ENCODE measurements at places on chromosomes 7 and 10.

GRCh38 chr10:102200751-102201640, 25.1 kb upstream of the ELOVL3 start:
- no peak for DNase-seq

DNA sequence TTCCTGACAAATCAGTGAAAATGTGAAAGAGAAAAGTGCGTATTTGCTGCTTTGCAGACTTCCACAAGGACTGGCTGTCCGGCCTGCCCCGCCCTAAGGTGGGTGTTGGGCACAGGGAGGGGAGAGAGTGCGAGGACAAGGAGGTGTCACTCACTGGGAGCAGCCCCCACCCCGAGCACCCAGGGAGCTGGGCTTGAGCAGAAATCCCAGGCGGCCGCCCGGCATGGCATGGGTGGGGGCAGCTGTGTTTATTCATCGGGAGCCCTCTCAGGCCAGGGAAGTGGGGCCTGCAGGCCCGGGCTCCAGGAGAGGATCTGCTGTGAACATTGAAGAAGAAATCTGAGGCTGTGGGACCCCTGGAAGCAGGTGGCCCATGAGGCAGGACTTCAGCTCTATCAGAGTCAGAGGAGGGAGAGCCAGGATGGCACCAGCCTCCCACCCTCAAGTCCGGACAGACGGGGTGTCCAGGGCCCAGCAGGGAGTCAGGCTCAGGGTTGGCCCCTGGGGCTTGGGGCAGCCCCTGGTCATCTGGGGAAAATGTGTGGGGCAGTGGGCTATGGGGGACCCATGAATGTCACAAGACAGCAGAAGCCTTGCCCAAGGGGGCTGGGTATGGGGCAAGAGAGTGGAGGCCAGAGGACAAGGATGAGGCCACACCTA, 164.4 kb upstream of the PPP2R2D start:
- DNase-seq = no peak

DNA sequence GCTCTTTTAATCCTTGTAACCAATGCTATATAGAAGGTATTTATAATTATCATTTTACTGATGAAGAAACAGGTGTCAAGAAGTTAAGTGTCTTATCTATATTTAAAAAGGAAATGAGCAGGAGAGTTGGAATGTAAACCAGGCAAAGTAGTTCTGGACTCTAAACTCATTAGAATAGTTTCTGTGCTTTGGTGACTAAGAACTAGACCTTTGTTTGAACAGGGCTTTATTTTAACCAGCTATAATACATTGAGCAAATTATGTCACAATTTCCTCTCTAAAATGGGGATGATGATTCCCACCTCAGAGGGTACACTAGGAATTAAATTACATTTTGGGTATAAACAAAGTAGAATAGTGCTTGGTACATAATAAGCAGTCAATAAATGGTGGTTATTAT, 236.0 kb downstream of the MAGI2 start:
- no peak for DNase-seq

DNA sequence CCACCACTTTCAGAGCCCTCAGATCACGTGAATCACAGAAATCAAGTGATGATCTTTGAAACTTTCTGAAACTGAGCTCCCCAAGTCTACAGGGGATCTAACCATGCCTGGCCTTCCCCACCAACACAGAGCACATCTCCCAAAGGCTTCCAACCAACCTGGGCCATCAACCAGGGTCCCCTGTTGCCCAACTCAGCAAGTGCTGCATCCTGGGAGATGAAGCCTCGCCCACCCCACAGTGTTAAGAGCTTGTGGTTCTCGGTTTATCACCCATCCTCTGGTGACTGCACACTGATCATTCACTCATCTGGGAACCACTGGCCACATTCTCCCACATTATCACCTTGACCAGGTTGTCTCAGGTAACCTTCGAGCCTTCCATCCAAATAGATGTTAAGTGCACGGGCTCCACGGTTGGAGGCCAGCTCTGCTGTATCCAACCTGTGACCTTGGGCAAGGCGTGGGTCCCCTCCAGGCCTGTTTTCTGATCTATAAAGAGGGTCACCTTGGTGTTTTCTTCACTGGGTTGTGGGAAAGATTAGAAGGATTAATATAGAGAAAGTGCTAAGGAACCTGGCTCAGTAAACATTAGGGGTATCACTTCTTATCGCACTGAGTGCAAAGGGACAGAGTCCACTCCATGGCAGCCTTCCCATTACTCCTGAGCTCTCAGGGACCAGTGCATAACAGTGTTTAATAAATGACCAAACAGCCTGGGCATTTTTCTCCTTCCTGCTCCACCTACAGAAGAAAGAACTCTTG, 3.6 kb downstream of the ZNF488 start:
- no peak for DNase-seq

GRCh38 chr7:7816084-7816483, 97.7 kb upstream of the RPA3 start:
- no peak for DNase-seq

- no peak for DNase-seq
Measured at GRCh38 chr7:1588978-1589377, 19.1 kb upstream of the PSMG3 start.

DNA sequence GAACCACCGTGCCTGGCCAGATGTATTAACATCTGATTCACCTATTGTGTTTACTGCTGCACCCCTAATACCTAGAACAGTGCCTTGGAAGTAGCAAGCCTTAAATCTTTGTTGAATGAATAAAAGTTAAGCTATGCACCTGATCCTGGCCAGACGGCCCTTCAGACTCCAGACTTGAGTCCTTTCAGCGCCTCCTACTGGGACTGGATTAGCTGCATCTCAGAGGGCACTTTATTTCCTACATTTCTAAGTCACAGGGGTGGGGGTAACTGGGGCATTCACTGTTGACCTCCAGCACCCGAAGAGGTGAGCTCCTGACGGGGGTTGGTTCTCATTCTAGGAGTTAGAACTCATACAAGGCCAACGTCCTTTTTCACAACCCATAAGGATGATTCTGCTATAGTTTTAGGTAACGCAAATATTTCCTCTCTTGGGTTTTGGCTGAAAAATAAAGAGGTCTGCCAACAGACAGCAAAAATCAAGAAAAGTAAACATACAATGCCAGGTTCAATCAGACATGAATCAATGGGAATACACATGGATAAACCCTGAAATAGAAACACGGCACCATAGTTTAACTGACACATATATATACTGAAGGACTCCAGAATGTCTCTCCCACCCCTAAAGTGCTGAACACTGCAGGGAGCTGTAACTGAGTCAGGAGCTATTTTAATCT, 48.0 kb upstream of the DLG5 start:
- no peak for DNase-seq

GRCh38 chr7:29991937-29992336, 2.3 kb upstream of the SCRN1 start:
- DNase-seq = no peak

DNA sequence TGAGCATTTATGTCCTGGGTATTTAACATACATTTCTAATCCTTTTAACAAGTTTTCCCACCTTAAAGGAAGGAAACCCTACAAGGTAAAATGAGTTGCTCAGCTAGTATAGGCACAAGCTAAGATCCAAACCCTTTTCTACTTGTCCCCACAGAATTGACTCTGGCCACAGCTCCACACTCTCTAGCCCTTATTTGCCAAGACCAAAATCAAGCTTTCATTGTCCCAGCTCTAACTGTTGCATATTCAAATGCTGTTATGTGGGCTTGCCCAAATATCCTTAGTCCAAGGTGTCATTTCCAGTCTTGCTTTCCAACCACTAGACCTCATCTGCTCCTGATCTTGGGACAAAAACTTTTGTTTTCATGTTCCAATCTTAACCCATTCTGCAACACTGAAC, 31.3 kb upstream of the LSM8 start:
- DNase-seq = no peak

DNA sequence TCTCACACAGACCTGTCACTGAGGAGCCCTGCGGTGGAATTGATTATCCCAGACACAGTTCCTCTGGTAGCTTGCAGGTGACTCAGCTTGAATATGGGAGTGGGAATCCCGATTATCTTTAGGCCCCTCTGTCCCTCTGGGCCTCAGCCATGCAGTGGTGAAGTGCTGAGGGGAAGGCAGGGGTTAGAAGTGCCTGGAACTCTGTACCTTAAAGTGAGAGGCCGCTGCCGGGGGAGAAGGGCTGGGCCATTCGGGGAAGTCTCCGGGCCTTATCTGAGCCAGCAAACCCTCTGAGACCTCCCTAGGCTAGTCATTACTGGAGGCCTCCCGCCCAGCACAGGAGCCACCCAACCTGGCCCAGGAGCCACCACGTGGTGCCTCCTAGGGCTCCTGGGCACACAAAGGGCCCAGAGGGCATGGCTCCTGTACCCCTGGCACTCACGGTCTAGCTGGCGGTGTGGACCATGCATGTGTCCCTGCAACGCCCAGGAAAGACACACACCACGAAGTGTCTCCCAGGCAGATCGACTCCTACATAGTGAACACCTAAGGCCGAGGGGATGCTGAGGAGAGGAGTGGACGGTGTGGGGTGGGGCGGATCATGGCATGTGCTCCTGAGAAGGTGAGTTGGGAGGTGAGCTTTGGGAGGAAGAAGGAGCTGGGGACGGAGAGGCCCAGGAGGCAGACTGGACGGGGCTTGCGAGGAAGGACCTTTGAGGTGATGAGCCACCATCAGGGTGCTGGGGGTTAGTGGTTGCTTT, 56.2 kb downstream of the HK1 start:
- DNase-seq = no peak

- DNase-seq = no peak
Measured at GRCh38 chr10:113473851-113474250, 79.0 kb upstream of the HABP2 start.

DNA sequence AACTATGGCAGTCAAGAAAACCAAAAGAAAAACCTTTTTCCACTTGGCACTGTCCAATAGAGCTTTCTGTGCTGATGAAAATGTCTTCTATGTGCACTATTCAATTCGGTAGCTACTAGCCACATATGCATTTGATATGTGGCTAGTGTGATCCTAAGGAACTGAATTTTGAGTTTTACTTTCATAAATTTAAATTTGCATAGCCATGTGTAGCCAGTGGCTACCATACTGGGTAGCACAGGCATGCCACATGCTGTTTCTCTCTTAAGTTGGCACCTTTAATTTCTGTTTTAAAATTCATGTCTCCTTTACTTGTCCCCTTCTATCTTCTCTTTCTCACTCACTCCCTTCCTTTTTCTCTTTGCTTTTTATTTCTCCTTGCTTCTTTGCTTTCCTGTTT, 455.7 kb downstream of the AUTS2 start:
- no peak for DNase-seq

- no peak for DNase-seq
Measured at GRCh38 chr10:96591946-96592345, 5.1 kb upstream of the TM9SF3 start.

- DNase-seq = no peak
Measured at GRCh38 chr7:107597953-107598352, 17.9 kb downstream of the BCAP29 start.

DNA sequence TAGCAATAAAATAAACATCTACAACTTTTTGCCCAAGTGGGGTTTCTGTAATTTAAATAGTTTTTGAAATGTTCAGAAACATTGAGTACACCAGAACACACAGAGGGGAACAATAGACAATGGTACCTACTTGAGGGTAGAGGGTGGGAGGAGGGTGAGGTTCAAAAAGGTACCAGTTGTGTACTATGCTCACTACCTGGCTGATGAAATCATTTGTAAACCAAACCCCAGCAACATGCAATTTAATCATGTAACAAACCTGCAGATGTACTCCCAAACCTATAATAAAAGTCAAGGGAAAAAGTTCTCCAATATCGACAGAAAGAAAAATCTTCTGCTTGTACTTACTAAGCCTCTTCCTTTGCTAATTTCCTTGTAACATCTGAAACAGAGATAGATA, 4.2 kb upstream of the TES start:
- no peak for DNase-seq

DNA sequence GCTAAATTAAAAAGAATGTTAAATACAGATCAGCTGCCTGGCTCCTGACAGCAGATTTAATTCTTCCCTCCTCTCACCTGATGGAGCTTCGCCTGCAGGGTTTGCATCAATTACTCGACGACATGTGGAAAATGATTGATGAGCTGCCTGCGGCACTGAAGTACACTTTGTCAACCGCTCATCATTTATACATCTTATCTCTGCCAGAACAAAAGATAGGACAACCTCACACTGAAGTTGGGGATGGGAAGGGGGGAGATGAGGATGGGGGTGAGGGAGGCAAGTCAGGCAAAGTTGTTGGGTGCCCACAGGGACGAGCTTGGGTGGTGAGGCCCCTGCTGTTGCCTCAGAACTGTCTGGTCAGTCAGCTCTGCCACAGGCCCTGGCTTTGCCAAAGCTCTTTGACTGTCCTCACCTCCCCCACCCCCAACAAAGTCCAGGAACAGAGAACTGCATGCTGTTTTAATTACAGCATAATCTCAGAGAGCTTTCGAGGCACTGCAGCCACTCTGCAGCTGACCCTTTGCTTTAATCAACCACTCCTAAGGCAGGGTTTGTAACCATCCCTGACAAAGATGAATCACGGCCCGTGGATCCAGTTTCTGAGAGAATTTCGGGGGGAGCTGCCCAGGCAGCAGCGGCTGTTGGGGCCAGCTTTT, 702.3 kb downstream of the LRMDA start:
- no peak for DNase-seq

GRCh38 chr7:25118048-25118753, 6.9 kb downstream of the CYCS start:
- DNase-seq = no peak

DNA sequence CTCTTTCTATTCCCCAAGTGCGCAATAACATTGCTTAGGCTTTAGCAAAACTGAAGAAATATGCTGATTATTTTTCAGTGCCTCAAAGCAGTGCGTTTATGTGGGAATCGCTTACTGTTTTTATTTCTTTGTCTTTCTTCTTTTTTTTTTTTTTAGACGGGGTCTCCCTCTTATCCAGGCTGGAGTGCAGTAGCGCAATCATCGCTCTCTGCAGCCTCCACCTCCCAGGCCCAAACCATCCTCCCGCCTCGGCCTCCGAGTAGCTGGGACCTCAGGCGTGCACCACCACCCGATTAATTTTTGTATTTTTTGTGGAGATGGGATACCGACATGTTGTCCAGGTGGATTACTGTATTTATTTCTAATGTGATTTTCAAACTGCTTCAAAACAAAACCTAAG, 1.2 kb downstream of the DENND10 start:
- no peak for DNase-seq

DNA sequence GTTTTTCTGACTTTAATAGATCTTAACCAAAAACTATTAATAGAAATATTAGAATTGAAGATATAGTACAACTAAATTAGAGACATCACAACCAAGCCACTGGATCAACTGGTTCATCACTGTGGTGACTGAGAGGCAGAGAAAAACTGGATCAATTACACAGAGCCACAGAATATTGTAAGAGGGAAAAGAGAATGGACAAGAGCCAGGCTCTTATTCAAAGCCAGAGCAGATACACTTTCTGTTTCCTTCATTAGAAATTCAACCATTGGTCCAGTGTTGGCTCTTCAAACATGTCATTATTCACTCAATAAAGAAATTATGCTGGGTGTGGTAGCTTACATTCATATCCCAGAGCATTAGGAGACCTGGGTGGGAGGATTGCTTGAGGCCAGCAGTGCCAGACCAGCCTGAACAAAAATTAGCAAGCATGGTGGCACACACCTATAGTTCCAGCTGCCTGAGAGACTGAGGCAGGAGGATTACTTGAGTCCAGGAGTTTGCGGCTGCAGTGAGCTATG, 295.1 kb downstream of the NEBL start:
- DNase-seq = no peak

GRCh38 chr10:124645467-124646095, 98.6 kb downstream of the FAM53B start:
- no peak for DNase-seq
